Stimulated activated CD8-positive, alpha-beta memory T cell treated with anti-CD3 and anti-CD28 coated beads, Interleukin-2, amount 100 ng/mL, for 1 hour (primary cell): ENCODE measurements at places on chromosomes 3 and 15.

DNA sequence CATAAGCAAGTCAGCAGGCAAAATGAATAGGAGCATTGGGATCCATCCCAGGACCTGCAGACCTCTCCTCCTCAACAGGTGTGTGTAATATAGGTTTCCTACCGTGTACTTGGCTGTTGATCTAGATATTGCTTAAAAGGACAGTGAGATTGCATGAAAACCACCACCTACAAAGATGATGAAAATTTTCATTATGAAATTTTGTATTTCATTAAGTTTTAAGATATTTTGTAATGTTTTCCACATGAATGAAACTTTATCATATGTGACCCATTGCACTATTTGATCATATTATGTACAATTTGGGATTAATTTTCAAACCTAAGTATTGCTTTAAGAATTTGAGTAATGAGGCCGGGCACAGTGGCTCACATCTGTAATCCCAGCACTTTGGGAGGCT, 94.3 kb upstream of the TRPM1 start:
- no peak for DNase-seq

DNA sequence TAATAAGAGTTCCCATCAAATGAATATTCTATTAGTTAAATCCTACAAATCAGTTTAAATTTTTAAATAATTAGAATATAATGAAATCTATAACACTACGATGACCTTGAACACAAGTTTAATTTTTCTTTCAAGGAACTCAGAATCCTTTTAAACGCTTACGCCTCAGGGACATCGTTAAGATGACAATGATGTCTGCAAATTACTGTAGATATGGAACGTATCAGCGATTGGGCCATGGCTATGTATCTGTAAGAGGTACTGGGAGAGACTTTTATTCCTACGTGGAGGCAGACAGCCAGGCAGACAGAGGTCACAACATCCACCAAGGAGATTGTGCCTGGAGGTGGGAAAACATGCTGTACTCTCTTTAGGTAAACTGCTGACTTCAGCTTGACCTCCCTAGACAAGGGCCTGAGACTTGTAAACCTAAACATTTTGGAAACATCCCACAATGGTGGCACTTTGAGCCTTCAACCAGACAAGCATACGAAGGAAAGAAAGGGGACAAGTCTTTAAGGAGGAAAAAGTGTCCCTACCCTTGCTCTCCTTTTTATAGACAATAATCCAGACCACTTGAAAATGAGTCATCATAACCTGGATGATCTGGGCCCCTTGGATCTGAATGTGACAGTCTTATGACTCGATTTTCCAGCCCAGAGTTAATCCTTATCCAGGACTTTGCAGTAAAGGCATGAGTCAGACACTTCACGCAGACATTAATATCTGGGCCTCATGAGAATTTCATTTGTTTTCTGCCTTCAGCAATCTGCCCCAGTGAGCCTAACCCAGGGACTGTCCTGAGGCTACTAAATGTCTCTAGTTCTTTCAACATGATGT, 6.8 kb upstream of the LDHAL6B start:
- no peak for DNase-seq

DNA sequence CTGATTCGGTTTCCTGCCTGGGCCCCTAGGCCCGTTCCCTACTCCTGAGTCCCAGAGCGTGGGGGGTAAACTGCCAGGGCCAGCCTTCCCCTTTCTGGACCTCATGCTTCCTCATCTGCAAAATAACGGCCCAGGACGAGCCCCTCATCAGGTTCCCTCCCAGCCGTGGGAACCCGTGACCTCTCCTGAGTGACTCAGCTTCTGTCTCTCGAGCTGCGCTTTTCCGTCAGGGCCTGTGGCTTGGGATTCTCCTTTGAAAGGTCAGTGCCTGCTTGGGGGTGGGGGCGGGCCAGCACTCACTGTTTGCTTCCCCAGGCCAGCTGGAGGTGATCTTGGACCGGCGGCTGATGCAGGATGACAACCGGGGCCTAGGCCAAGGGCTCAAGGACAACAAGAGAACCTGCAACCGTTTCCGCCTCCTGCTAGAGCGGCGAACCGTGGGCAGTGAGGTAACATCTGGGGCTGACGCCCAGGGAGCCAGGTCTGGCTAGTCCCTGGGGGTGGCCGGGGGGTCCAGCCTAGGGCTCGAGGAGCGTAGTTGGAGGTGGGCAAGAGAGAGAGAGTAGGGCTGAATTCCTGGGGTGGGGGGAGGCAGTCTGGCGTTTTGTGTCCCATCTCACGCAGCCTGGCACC, 12.8 kb downstream of the MAN2A2 start:
- DNase-seq = no peak

DNA sequence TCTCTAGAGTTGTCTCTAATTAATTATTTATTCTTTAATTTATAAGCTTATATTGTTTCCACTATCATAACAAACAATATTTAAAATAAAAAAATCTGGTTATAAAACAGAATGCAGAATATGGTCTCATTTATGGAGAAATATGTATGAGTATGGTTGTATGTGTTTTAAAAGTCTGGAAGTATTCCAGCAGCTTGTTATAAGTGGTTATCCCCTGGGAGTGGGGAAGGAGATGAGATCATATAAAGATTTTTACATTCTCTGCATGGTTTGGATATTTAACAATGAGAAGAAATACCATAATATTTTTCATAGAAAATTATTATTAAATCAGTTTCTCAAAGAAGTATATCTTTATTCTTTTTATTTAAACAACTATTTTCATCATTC, 135.4 kb upstream of the MB21D2 start:
- DNase-seq = no peak

DNA sequence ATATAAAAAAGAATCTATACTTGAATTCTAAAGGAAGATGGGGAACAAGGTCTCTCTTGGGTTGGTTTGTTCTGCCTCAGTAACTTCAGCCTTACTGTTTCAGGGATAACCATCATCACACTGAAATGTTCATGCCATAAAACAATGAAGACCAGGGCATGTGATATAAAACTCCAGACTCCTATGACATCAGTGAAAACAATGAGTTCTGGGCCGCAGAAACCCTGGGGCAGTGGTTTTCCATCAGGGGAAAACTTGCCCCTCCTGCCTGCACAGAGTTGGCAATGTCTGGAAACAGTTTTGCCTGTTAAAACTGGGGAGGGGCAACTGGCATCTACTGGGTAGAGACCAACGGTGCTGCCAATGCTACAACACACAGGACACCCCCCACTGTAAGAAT, 46.8 kb downstream of the CA12 start:
- no peak for DNase-seq

- DNase-seq = peak; percentile 53
These were observed 50.9 kb downstream of the MYL3 start for GRCh38 chr3:46812237-46812791.

DNA sequence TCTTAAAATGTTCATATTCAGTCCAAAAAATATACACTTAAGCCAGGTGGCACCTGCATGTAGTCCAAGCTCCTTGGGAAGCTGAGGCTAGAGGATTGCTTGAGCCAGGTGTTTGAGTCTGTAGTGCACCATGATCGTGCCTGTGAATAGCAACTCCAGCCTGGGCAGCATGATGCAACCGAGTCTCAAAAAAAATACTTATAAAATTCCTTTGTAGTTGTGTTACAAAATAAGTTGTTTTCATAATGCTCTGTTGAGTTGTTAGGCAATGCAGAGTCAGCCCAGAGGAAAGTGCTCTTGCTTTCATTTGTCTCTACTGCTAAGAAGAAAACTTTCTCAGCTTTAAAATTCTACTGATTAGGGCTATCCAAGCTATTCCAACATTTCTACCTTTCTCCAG, 442.8 kb upstream of the ARRDC4 start:
- DNase-seq = no peak

DNA sequence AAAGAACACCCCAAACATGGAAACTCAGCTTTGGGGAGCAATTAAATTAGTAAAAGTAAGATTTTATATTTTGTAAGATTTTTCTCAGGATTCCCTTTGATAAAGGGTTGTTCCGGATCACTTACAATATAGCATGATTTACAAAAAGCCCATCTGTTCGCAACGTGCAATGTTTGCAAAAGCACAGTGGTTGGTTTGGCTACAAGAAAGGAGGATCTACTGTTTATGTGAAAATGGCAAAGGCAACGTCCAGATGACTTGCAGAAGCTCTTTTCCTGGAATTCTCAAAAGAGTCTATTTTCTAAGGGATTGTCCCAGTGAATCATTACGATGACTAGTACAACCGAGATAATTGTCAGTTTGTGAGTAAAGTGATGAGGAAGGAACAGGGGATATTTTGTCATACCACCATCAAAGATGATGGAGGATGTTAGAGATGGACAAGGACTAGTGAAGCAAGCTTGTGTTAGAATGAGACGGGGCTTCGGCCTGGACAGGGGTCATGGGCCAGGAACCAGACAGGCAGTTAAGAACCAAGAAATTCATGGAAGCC, 71.6 kb downstream of the CRYGS start:
- no peak for DNase-seq

DNA sequence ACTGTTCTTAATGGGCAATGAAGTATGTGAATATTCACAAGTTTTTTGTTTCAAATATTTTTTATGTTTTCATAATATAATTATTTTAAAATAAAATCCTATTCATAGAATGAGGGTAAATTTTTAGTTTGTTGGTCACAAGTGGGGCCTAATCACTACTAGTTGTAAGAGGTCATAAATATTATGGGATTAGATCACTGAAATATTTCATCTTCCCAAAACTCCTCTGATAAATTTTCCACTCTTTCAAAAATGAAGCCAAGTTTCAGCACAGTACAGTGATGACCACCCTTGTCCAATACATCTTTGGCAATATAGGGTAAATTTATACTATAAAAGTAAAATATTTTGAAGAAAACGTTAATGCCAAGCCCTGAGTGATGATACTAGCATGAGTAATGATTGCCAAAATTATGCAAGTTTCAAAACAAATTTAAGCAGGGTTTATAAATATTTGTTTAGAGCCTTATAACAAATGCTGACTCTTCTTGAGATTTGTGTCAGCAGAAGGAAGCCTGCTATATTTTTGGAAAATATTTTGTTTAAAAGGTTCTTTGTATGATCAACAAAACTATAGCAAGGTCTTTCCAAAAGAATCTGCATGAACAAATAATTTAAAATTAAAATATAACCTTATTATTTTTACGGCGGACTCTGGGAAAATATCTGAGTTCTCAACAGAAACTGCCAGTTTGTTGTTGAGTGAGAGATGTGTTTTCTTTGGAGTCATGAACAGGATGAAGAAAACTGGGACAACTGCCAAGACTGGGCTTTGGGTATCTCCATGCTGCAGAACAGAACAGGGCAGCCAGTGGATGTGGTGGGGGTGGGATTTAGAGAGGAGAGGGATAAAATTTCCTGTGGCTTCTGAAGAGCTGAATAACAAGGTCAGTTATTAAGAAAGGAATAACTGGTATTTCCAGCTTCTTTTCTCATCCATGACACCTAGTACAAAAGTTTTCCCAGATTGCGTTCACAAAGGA, 17.9 kb upstream of the TM4SF1 start:
- no peak for DNase-seq
